Activated T-cell treated with anti-CD3 and anti-CD28 coated beads, Interleukin-2, amount 50 U/mL, for 48 hours (primary cell): ENCODE measurements at places on chromosomes 2 and 18.

DNA sequence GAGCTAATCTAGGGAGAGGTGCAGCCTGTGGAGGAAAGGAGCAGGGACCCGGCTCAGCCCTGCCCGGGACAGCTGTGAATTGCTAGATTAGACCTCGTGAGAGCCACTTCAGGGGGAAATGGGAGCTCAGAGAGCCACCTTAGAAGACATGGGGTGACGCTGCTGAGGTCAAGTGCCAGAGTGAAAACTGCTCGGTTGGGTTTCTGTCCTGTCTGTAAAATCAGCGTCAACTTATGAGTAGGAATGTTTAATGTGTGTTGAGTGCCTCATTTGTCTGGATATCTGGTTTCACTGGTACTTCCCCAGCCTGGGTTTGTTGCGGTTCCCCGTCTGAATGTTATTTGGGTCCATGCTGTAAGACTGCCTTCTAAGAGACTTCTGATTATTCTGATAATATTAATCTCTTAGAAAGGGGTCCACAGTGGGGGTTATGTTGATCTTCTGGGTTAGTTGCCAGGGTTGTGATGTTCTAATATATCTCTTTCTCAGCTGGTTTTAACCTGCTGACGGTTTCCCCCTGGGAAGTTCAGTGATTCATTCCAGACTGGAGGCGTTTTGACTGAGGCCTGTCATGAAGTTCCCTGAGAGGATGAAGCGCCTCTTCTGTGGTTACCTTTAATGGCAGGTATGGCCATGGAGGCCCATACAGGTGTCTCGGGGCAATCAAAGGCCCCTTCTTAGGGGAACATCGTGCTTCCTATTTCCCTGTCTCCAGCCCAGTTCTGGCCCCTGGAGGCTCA is 175.9 kb downstream of the SH3RF3 start:
- DNase-seq, result no peak

DNA sequence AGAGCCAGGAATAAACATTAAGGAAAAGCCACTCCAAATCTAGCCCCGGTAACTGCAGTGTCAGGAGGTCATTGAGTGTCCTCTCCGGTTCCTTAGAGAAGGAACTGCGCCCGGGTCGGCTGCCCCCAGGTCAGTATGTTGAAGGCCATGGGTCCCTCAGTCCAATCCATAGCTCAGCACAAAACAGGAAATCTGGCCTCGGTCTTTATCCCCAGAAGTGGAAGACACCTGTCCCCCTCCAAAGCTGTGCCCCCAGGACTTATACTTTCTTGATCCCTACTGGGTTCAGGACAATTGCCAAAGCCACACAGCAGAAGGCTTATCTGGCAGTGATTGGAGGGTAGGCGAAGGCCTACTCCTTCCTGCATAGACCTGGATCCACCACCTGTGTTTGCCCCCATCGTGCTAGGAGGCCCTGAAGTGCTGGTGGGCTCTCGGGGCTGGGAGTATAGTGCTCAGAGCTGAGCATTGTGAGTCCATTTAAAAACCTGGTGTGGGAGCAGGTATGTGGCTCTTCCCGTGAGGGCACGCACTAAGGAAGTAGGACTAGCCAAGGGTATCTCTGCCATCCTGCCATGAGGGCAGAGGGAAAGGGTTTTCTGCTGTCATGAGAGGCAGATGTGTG is 178.6 kb downstream of the SEPTIN10 start:
- DNase-seq, result no peak

DNA sequence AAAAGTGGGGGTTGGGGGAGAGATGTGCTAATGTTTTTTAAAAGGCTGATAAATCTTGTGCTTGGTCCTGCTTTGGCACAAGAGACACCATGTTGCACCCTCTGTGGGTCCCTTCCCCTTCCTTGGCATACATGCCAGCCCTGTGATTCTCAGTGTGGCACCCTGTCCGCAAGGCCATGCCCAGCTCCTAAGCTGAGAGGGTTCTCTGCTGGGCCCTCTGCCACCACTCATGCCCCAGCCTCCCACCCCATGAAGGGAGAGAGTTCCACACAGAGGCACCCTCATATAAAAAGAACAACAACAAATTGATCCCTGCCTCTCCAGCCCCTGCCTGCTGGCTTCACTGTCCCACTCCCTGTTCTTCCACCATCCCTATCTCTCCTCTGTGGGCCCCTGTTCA is 2.5 kb upstream of the ADCY3 start:
- no peak for DNase-seq

DNA sequence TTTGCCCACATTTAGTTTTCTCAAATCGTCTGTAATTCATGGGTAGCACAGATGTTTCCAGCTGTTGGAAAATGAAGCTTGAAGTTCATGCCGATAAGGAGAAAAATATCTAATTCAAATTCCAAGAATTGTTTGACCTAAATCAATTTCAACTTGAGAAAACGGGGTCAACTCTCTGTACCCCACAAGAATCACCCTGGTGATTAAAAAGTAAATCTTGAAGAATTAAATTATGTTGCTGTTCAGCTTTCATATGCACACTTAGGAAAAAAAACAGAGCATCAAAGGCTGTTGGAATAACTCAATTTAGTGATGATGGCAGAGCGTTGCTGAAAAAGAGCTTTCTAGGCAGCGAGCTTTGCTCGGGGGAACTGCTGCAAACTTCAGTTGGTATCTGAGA is 43.0 kb downstream of the SLC4A3 start:
- no peak for DNase-seq

DNA sequence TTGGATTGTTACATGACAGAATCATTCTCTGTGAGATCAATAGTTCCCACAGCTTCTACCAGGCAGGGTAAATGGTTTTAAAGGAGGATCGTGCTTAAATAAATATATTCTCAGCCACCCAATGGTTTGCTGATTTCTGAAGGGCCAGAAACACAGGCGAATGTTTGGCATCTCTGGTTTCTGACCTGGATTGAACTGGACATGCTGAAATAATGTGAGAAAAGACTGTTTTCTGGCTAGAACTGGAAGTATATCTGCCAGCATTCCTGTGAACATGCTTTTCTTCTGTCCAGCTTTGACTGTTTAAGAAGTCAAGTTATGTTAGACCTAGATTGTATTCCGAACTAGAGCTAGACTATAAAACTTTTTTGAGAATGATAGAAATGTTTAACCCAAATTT is 77.1 kb upstream of the COL3A1 start:
- DNase-seq, result no peak

DNA sequence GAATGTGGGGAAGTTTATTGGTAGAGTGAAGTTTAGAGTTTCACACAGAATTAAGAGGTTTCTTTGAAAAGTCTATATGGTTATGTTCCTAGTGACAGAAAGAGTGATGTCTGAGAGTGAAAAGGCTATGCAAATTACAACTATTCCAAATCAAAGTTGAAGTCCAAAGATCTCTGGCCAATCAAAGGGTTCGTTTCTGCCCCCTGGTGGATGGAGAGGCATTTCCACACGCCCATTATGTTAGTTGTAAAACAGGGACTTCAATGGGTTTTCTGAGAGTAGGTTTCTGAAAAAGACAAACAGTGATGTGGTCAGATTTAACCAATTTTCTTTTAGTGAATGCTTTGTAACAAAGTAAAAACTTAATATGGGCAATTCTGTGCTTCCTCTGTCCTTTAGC is 441.5 kb upstream of the POU3F3 start:
- peak; percentile 35 for DNase-seq

GRCh38 chr2:168254158-168254935 is 7.0 kb upstream of the STK39 start:
- DNase-seq, result no peak

DNA sequence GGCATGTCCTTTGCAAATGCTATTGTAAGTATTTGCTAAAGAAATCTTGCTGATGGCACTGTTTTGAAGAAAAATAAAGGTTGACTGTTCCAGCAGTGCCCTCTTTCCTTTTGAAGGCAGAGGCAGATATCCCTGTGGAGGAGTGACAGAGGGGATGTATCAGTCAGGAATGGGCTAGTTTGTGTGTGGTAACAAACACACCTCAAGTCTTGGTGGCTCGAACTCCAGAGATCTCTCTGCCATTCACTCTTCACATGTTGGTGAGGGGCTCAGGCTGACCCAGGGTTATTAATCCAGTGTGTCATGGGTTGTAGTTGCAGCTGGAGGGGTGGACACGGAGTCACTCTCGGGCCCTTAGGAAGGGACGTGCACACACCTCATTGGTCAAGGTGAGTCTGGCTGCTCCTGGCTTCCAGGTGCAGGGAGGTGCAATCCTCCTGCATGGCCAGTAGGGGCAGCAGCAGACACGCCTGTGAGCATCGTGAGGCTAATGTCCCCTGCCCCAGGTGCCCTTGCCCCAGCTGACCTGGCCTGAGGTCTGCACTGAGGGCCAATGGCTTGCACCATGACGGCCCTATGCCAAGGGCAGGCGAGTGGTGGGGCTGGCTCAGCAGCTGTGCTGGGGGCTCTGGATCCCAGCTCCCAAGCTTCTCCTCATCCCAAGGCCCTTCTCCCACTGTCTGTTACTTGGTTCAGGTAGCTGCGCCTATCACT is 146.5 kb downstream of the ASB1 start:
- peak; percentile 49 for DNase-seq

- DNase-seq, result no peak
These were observed 48.7 kb upstream of the INPP4A start for GRCh38 chr2:98395977-98396376.
